ENCODE measurements at places on chromosomes 5 and 9. TPM values are rescaled to one million over a fixed set of nuclear protein-coding genes. Genes with fewer than 3 reads are reported as not detected.
A peak's percentile ranks its signal among the peaks of the same experiment; 100 is the strongest.

DNA sequence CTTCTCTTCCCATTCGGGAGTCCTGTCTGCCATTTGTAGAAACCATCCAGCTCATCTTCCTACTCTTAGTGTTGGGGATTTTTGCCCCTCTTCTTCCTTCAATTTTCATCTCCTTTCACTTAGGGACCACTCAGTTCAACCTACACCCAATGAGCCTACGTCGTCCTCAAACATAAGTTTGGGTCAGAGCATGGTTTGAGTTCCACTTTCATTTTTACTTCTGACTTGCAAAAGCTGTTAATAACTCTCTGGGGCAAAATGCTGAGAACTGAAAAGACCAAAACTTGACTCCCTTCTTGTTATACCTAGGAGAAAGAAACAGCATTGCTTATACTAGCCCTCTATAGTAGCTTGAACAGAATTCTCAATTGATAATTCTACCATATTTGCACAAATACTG, 381.5 kb upstream of the MPDZ start:
- no peak overlapping the region for H3K27ac ChIP-seq
- no peak for DNase-seq
- no peaks in the 10 kb centered on the region for H3K36me3 ChIP-seq

DNA sequence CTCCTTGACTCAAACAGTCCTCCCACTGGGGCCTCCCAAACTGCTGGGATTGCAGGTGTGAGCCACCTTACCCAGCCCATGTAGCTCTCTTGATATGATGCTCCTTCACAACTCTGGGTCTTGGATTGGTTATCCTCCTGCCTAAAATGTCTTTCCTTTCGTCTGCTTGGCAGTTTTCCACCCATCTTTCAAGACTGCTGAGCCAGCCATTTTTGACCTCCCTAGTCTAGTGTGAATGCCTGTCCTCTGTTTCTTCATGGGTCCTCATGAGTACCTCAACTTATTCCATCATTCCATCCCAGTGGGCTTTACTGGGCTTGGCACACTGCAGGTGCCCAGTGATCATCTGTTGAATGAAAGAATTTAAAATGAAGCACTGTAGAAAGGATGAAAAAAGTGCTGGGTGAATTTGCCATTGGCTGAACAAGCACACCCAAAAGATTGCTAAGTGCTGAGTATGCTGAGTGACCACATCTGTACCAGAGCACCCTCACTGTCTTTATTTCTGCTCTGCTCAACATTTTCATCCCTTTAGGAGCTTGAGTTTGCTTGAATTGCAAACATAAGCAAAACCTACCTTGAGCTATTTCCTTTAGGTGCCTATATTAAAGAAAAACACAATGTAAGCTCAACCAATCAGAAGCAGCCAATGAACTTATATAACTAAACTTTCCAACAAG, 84.8 kb upstream of the FAM169A start:
- no peak overlapping the region for H3K4me3 ChIP-seq
- no peak for DNase-seq
- peaks cover 2% of the 10 kb centered on the region for H3K4me1 ChIP-seq
- H3K27ac ChIP-seq = no peak overlapping the region
- no peaks in the 10 kb centered on the region for H3K36me3 ChIP-seq

DNA sequence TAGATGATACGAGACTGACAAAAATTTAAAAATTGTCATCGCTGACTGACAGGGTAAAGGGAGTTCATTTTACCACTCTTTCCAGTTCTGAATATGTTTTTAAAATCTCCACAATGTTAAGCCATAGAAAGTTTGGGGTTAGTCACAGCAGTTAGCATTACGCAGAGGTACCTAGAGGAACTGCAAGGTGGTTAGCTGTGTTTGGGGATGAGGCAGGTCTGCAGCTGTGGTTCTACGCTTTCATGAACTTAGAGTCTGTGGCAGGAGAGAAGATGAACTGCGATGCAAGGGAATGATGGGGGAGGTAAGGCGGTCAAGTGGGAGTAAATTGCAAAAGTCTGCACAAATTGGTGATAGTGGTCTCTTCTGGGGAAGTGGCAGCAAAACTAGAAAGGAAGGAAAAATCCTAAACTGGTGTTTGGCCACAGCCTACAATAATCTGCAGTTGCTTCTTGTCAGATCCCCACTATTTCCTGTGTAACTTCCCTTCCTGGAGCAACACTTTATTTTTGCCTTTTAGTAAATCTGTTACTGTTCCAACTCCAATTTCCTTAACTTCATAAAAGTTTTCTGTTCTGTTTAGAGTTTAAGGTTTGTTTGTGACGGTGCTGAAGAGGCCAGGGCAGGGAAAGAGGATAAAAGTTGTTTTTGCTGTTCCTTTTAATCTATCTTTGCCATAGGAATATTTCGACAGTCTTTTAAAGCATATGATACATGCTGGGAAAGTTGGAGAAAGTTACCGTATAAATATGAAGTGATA, 38.6 kb upstream of the SNX2 start:
- H3K27me3 ChIP-seq = peaks cover 5% of the 10 kb centered on the region
- peak; percentile 15 for DNase-seq
- H3K27ac ChIP-seq = no peak overlapping the region

DNA sequence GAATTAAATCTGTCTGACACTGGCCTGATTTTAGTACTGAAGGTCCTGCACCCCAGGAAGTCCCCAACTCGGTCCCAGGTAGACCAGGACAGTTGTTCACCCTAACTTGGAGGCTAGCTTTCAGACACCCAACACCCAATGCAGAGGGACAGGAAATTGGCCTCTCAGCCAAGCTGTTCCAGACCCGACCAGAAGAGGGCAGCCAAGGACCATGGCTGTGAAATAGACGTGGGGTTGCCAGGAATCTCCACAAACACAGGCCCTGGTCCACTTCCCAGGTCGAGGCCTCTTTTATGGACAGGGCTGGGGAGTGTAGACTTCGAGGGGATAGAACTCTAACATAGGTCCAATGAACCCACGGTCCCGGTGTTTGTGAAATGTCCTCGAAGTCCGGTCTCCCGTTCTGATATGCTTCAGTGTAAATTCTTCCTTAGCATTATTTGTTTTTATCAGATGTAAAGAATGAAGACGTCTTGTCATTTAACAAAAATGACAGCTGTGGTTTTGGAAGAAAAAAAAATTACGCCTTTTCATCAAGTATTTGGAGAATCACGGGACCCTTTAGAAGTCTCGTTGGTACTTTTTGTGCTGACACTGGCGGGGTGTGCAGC, 260.3 kb upstream of the ADAMTS16 start:
- H3K4me3 ChIP-seq = no peak overlapping the region
- peak; percentile 86 for DNase-seq
- H3K4me1 ChIP-seq = no peaks in the 10 kb centered on the region
- no peak overlapping the region for H3K27ac ChIP-seq

DNA sequence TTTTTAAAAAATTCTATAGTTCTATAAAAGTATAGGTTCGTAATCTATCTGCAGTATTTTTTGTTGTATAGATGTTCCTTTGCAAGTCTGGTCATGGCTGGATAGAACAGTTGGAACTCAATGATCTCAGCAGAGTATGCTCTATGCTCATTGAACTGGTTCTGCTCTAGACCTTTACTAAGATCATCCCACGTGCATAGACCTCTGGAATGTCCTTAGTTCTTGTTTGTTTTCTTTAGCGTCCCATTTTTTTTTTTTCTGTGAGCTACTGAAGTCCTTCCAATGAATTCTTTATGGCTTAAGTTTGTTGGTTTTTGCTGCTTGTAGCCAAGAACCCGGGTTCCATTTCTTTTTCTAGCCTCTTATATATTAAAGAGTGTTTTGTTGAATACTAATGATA, 3.5 kb downstream of the TMEM38B start:
- H3K27me3 ChIP-seq = peaks cover 10% of the 10 kb centered on the region
- no peak overlapping the region for H3K4me3 ChIP-seq
- DNase-seq = no peak
- peaks cover 16% of the 10 kb centered on the region for H3K4me1 ChIP-seq
- no peak overlapping the region for H3K27ac ChIP-seq

DNA sequence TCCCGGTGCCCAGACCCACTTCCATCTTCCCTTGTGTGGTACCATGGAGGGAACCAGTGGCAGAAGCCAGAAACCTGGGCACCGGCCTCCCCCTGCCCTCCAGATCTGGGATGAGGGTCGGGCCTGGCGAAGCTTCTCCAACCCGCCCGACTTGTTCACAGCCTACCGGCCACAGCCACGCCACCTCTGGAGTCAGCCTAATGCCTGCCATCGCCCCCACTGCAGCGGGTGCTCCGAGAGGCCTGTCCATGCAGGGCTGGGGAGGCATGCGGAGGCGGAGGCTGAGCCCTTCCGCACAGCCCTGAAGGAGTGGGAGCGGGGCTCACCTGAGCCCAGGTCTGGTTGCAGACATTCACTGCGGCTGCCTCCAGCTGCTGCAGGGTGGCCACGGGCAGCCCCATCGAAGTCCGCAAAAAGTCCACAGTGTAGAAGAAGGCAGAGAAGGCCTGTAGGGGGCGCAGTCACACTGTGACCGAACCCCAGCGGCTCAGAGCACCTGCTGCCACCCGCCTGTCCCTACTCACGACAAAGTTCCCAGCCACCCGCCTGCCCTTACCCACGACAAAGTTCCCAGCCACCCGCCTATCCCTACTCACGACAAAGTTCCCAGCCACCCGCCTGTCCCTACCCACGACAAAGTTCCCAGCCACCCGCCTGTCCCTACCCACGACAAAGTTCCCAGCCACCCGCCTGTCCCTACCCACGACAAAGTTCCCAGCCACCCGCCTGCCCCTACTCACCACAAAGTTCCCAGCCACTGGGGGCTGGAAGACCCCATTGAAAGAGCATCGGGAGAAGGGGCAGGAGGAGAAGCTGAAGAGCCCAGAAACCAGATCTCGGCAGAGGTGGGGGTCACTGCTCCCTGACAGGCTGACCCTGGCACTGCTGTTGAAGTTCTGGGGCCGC, 3.8 kb upstream of the NPDC1 start:
- peaks cover 5% of the 10 kb centered on the region for H3K4me1 ChIP-seq
- no peak overlapping the region for H3K4me3 ChIP-seq
- peak overlapping the region; percentile 34 for H3K27ac ChIP-seq
- peak; percentile 88 for DNase-seq

DNA sequence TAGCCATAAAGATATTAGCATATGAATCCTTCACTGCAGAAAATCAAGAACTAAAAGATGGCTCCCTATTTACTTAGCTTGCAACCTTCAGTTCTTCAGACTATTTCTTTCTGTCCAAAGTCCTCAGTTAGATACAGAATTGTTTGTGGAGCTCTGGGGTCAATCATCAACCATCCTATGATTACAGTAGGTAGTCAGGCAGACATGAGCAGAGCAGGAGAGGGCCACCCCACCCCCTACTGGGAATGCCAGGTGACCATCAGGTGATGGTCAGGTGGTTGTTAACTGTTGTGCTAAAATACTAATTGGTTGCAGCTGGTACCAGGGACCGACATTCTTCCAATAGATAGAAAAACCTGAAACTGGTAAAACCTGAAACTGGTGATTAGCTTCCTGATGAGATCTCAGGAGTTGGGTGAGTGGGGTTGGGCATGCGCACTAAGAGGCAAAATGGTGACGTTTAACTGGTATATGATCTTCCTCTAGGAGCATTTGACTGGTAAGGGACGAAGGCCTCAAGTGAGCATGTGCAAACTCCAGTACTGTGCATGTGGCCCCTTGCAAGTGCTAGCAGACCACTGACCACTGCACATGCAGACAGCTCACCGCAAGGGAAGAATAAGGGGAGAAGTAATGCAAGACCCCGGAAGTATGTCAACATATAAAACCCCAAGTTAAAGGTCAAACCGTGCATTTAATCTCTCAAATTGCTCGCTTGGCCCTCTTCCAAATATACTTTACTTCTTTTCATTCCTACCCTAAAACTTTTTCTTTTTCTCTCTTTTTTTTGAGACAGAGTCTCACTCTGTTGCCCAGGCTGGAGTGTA, 13.6 kb downstream of the C9orf57 start:
- H3K4me1 ChIP-seq = no peaks in the 10 kb centered on the region
- H3K27me3 ChIP-seq = peaks cover 11% of the 10 kb centered on the region
- no peak overlapping the region for H3K4me3 ChIP-seq
- DNase-seq = no peak

- DNase-seq = no peak
- peaks cover 9% of the 10 kb centered on the region for H3K27me3 ChIP-seq
- no peak overlapping the region for H3K27ac ChIP-seq
- no peak overlapping the region for H3K4me3 ChIP-seq
Measured at GRCh38 chr9:130544364-130544763, 35.0 kb upstream of the FUBP3 start.

- H3K27me3 ChIP-seq = peaks cover 2% of the 10 kb centered on the region
- H3K4me1 ChIP-seq = no peaks in the 10 kb centered on the region
- H3K27ac ChIP-seq = no peak overlapping the region
- no peaks in the 10 kb centered on the region for H3K36me3 ChIP-seq
- no peak overlapping the region for H3K4me3 ChIP-seq
- DNase-seq = no peak
Measured at GRCh38 chr9:6667633-6668280, 22.2 kb upstream of the GLDC start.

- H3K27me3 ChIP-seq = no peaks in the 10 kb centered on the region
- no peak overlapping the region for H3K4me3 ChIP-seq
- no peak overlapping the region for H3K27ac ChIP-seq
- DNase-seq = no peak
Measured at GRCh38 chr5:5063533-5063953, 76.6 kb upstream of the ADAMTS16 start.

- no peaks in the 10 kb centered on the region for H3K4me1 ChIP-seq
Measured at GRCh38 chr5:69343083-69343482, 10.5 kb upstream of the CCDC125 start.

DNA sequence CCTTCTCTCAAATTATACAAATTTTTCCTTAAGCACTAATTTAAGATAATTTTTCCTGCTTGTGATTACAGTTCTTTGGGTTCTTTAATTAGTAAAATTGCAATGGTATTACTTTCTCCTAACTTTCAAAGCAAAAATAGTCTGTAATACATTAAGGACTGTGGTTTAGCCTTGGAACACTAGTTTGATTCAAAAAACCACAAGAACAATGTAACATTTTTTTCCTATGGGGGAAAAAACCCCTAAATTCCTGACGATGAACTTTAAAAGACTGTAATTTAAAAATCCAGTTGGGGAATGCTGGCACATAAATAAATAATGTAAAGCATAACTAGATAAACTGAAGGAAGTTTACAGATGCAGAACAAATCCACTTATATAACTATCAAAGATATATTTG, 65.3 kb downstream of the CDC14B start:
- H3K4me3 ChIP-seq = no peak overlapping the region
- H3K27ac ChIP-seq = no peak overlapping the region
- no peak for DNase-seq
- H3K27me3 ChIP-seq = peaks cover 6% of the 10 kb centered on the region

The PRRX2 gene
- 3.4 TPM for total RNA-seq

The TTF1 gene
- 33.6 TPM for total RNA-seq

The PSAT1 gene
- 91.3 TPM for total RNA-seq

The PCDHGA12 gene
- total RNA-seq = 0.12 TPM

The DDX4 gene
- total RNA-seq = 0.19 TPM

Measured in activated CD4-positive, alpha-beta T cell treated with anti-CD3 and anti-CD28 coated beads, Interleukin-2, amount 10 ng/mL, durations not matched to agents 24 days and 14 days (primary cell).